ENCODE measurements at places on chromosomes 2 and 18.

DNA sequence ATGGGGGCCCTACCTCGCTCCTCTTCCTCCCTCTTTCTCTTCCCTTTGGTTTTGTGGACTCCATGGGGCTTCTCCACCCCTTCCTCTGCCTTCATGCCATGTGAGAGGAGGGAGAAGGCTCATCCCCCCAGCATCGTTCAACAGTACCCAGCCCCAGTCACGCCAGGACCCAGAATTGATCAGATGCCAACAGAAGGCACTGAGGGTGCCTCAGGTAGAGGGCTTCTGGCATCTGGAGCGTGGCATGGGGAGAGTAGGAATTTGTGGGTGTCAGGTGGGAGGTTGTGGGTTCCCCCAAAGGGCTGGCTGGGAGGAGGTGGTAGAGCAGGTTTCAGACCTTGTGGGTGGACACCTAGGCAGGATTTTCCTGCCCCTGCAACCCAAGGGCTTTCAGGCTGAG lies 122.0 kb downstream of the TWIST2 start:
- DNase-seq: no peak

GRCh38 chr18:62281684-62282083 lies 43.4 kb upstream of the TNFRSF11A start:
- no peak for DNase-seq

DNA sequence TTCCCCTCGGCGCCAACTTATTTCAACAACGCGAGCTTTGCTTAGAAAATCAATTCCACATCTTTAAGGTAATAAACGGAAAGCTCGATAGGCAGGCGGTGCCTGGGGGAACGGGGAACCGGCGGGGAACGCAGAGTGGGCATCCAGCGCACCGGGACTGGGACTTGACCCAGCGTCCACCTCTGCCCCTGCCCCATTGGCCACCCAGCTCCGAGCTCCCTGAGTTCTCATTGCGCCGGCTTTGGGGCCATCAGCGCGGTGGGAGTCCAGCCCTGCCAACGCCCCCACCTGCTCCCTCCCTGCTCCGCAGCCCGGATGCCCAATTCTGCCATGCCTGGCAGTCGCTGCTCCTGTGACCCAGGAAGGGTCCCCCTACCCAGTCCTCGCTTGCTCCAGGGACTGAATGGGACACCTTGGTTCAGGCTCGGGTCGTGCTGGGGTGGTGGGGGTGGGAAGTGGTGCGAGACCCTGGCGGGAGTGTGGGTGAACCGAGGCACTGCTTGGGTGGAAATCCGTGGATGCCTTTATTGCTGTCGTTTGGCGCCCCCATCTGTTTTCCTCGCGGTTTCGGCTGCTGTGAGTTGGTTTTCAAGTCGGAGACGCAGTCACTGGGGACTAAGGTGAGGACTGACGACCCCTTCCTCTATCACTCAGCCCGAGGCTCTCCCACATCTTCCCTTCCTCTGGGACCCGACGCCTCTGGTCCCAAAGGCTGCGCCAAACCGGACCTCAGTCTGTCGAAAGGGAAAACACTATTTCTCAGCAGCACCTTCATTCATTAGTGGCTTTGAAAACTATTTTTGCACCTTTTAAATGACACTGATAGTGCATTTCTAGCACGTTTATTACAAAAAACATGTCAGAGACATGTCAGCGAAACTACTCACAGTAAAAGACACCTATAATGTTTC lies 2.4 kb upstream of the EVX2 start:
- DNase-seq: peak; percentile 59

- no peak for DNase-seq
Measured at GRCh38 chr18:42126586-42126985, 171.6 kb downstream of the PIK3C3 start.

- no peak for DNase-seq
Measured at GRCh38 chr18:21513741-21514140, 86.8 kb downstream of the ESCO1 start.

DNA sequence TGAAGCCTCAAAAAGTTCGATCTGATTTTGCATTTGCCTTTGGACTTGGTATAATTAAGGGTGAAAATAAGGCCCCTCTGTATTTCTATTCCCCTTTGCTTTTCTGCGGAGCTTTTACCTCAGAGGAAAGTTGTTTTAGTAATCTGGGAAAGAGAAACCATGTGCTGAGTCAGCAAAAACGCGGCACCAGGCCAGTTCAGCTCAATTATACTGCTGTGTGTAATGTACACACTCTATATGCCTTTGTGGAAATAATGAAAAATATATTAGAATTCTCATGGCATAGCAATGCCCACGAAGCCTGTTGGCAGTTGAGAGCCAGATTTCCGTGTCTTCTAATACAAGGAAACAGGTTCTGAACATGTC lies 161.9 kb upstream of the SIX2 start:
- no peak for DNase-seq

DNA sequence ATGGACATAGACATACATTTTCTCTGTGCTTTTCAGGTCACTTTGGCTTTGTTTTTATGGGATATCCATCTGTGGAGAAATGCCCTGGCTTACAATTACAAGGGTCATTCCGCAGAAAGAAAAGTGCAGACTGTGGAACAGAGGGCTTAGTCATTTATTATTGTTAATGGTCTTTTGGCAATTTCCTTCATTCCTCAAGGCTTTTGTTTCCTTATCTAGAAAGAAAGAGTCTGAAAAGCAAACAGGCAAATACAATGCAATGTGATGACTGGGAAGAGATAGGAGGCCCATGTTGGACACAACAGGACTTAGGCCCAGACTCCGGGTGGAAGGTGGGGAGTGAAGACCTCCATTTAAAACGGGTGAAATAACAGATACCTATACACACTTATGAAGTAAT lies 129.5 kb upstream of the CAVIN2 start:
- DNase-seq: no peak

- DNase-seq: no peak
Measured at GRCh38 chr18:49170925-49171505, 220.2 kb upstream of the SMAD7 start.

- DNase-seq: peak; percentile 9
Measured at GRCh38 chr2:72745679-72746368, 80.0 kb downstream of the EXOC6B start.
